Central memory CD4-positive, alpha-beta T cell (primary cell): ENCODE measurements at places on chromosomes 2 and 18.

DNA sequence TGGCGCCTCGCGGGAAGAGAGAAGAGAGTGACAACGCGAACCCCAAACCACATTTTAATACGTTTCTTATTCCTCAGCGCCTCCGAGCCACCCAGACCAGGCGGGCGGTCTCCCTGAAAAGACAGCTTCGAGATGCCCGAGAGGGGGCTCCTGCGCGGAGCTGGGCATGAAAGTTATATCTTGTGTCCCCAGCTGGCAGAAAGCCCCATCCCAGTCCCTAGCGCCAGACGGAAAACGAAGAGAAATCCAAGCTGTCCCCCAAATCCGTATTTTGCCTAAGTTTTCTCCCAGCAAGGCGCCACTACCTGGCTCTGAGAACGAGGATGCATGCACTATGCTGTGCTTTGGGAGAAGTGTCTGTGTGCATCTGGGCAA is 797 bp downstream of the NXPH2 start:
- no peak for DNase-seq

GRCh38 chr18:47184419-47185050 is 8.4 kb upstream of the IER3IP1 start:
- no peak for DNase-seq

DNA sequence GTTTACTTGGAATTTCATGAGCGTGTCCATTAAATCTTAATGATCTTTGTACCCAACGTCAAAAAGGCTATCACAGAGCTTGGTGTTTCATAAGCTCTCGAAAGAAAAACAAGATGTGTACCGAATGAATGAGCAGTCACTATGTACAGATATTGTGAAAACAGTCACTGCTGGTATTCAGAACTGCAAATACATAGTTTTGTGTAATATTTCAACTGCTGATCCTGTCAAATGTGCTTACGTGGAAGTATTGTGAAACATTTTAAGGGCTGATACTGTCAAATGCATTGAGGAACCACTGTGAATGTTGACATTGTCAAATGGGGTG is 184.2 kb upstream of the KLHL29 start:
- DNase-seq: no peak

DNA sequence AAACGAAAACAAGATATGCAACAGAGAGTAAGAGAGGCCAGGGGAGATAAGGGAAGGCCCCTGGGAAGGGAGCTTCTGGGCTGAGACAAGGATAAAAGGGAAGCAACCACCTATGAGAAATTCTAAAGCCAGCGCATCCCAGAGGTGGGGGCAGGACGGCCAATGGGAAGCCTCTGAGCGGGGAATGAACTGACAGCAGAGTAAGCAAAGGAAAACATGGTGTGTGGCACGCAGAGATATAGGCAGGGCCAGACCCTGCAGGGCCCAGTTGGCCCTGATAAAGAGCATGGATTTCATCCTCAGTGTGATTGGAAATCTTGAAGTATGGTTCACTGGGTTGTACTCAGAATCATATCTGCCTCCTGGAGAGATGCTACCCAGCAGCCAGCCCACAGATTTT is 78.7 kb downstream of the IRS1 start:
- no peak for DNase-seq

- no peak for DNase-seq
Measured at GRCh38 chr2:177808984-177809809, 263.4 kb downstream of the PDE11A start.

GRCh38 chr2:3742743-3743508 is 39.6 kb downstream of the DCDC2C start:
- DNase-seq: no peak

- DNase-seq: no peak
Measured at GRCh38 chr18:32244881-32245280, 55.0 kb downstream of the MEP1B start.

DNA sequence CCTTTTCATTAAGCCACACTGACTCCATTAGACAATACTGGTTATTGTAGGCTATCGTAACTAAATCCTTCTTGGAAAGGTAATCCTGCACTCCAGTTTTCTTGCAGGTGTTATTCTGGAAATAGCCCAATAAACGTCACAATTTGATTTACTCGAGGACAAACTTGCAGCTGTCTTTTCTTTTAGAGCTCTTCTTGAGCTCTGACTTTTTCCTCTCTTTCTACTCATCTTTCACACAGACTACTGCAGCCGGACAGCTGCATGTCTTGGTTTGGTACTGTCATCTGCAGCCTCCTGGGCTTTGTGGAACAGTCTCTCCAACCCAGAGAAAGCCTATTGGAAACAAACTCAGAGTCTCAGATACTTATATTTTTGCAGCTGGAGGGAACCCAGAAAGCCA is 23.0 kb upstream of the MSGN1 start:
- no peak for DNase-seq

- DNase-seq: peak; percentile 69
Measured at GRCh38 chr2:25851740-25852503, 26.4 kb downstream of the ASXL2 start.

- peak; percentile 20 for DNase-seq
Measured at GRCh38 chr2:241041589-241042158, 43.3 kb downstream of the SNED1 start.

- DNase-seq: peak; percentile 11
Measured at GRCh38 chr2:177329064-177329463, 63.5 kb upstream of the AGPS start.

- DNase-seq: no peak
Measured at GRCh38 chr2:19216238-19216637, 142.2 kb downstream of the OSR1 start.

DNA sequence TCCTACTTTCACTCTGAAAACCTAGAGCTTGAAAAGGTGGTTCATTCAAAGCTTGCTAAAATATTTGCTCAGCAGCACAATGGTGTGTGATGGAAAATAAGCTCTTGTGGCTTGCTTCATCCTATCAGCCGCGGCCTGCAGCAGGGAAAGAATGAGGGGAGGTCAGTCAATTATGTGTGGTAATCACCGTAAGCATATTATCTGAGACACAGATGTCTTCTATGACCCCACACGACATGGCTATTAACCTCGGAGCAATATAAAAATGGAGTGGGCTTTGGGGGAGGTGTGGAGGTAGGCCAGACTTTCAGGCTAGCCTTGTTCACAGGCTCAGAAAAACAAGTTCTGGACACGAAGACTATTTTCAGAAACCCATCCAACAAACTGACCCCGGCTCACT is 98.4 kb upstream of the SIX3 start:
- no peak for DNase-seq

DNA sequence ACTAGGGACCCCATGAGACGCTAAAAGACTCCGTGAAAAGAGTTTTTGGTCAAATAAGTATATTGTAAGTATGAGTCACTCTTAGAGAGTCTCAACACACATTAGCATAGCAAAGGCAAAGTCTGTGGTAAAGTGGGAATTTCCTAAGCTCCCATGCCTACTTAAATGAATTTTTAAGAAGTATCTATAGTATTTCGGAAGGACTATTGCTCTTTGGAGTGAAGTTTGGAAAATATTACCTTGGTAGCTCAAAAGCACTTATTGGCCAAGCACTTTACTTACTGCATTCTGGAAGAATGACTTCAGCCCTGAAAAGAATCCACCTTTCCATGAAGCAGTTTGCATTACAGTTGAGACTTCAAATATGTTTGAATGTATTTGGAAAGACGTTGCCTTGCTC is 57.1 kb downstream of the CAVIN2 start:
- DNase-seq: no peak

DNA sequence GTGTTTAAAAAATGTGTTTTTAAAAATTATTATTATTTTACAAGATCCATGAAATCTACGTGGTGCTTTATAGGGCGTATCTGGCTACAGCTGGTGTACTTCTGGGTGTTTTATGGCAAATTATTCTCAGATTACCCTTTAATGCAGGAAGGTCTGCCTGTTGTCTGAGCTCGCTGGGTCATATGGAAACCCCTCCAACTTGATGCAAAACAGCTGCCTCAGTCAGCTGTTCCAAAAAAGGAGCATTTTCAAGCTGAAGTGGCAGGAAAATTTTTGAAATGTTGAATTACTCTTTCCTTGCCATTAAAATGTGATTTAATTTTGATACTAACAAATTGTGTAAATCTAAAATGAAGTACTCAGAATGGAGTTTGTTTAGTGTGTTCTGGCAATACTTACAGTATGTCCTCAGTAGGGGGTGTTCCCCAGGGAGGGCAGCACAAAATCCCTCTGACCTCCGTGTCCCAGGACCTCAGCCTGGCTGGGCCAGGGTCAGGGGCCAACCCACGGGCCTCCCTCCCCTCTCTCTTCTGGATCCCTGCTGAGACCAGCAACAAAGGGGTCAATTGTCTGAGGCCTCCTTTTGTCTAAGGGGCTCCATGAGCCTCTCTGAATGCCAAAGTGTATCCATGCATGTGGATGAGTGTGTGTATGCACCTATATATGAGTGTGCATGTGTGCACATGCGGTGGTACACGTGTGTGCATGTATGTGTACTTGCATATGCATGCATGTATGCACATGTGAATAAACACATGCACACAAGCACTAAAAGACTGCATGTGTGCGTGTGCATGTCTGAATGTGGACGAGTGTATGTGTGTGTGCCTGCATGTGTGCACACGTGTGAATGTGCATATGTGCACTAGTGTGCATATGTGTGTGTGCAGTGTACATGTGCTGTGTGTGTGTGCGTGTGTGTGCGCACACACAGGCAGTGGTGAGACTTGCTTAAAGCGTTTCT is 105.4 kb downstream of the ACOXL start:
- no peak for DNase-seq

DNA sequence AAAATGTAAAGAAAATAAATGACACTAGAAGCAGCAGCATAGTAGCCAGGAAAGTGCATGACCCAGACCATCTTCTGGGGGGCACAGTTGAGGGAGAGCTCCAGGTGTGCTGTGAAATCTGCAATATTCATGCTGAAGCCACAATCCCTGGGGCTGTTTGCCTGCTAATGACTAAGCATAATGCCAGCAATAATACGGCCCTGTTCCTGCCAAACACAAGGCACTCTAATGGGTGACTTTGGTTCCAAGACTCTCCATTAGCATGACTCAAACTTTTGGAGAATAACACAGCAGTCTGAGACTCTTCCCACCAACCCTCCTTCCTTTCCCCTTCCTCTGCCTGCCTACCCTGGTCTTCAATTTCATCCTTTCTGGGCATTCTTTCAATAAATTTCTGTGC is 77.9 kb upstream of the DOCK10 start:
- no peak for DNase-seq

- DNase-seq: no peak
Measured at GRCh38 chr18:11387880-11388279, 221.5 kb upstream of the SLC35G4 start.

DNA sequence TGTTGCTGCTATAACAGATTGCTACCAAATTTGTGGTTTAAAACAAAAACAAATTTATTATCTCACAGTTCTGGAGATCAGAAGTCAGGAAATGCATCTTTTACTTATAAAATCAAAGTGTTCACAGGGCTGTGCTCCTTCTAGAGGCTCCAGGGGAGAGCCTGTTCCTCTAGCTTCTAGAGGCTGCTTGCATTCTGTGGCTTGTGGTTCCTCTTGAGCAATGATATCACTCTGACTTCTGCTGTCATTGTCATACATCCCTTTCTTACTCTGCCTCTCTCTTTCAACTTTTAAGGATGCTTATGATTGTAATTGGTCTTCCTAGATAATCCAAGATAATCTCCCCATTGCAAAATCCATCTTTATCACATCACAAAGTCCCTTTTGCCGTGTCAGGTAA is 6.1 kb upstream of the DCC start:
- DNase-seq: no peak

- DNase-seq: no peak
Measured at GRCh38 chr2:182456784-182457183, 29.9 kb upstream of the PDE1A start.

DNA sequence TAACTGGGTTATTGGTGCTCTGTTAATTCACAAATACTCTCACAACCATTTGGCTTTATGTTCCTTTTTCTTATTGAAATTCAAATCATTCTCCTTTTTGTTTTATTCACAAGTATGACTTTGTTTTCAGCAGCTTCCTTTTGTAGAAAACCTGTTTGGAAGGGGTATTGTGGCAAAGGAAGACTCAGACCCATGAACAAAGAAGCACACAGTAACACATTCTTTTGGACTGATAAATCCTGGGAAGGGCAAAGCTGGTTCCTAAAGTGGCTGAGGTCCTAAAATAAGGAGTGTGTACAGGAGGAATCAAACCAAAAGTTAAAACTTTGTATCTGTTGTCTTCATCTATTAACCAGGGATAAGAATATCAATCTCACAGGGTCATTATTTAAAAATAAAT is 374.7 kb upstream of the FIGN start:
- no peak for DNase-seq

DNA sequence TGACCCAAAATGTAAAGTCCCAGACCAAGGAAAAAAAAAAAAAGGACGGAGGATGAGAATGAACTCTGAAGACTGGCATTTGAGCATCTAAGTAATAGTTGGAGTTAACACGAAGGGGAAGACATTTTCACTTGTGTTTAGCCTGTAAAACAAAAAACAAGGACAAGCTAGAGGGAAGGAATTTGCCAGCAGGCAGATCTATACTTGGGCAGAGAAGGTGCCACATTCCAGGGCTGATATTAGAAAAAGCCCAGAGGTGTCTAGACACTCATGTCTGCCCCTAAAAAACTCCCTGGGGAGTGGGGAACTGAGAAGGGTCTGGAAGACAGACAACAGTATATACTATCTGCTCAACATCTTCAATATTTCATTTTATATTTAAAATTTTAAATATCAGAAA is 171.1 kb downstream of the ZEB2 start:
- no peak for DNase-seq

DNA sequence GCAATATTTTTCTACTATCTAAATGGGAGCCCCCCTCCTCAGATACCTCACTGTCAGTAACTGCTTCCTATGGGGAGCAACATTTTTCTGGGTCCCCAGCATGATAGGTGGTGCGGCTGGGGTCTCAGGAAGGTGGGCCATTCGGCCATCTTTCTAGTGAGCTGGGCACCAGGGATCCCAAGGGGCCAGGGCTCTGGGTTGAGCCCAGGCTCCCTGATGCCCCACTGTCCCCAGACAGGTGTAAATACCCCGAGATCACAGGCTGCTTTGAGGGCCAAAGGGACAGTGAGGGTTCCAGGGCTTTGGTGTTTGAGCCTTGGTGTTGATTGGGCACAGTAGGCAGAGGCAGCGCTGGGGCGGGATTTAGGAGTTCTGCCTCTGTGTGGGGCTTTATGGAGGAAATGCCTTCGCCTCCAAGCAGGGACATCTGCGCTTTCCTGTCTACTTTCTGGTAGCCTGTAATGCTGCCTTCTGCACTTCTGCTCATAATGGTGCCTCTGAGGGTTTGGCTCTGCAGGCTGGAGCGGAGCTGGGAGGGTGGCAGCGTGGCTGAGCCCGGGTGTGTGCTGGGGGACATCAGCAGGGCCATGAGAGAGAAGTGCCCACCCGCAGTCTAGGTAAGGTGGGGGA is 5.3 kb downstream of the ITM2C start:
- no peak for DNase-seq
